Cardiac septum (tissue), 1 donor: ENCODE measurements at places on chromosomes 7 and 10. TPM values are rescaled to one million over a fixed set of nuclear protein-coding genes. Genes with fewer than 3 reads are reported as not detected.

GRCh38 chr10:101816913-101817336 is 1.3 kb downstream of the OGA start:
- no peak for DNase-seq

DNA sequence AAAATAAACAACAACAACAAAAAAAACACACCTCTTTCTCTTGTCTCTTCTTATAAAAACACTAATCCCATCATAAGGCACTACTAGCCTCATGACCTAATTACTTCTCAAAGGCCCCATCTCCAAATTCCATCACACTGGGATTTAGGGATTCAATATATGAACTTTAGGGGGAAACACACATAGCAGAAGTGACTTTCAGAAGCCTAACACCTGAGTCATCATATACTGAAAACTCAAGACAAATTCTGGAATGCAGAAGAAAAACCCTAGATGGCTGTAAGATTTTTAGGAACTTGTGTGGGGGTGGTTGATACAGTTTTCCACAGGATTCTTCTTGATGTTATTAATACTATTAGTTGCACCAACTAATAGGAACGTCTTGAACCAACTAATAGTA is 33.7 kb upstream of the CSTF2T start:
- DNase-seq = no peak

KCNH2 gene
- 61.9 TPM for total RNA-seq

UBTD1 gene
- total RNA-seq = 25.5 TPM

- no peak for DNase-seq
These were observed 365.3 kb upstream of the RNF32 start for GRCh38 chr7:156275292-156275691.

TAX1BP1 gene
- total RNA-seq = 149 TPM

DNA sequence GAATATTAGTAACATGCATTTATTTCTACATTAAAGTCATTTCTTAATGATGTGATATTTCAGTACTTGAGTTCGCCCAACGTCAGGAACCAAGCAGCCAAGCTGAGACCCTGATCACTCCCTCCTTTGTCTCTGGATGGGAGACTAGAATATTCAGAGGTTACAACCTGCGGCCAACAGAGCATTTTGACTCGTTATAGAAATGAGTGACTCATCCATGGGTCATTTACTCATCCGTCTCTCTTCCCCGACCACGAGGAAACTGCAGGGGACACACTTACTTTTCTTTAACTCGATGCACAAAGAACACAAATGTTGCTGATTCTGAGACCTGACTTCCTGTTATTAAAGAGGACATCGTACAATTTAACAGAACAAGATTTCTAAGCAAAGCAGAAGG is 343.3 kb downstream of the FRMD4A start:
- DNase-seq = no peak

GRCh38 chr7:33711231-33712019 is 193.9 kb upstream of the BMPER start:
- DNase-seq = no peak
